ENCODE measurements at places on chromosomes 11 and 22.

DNA sequence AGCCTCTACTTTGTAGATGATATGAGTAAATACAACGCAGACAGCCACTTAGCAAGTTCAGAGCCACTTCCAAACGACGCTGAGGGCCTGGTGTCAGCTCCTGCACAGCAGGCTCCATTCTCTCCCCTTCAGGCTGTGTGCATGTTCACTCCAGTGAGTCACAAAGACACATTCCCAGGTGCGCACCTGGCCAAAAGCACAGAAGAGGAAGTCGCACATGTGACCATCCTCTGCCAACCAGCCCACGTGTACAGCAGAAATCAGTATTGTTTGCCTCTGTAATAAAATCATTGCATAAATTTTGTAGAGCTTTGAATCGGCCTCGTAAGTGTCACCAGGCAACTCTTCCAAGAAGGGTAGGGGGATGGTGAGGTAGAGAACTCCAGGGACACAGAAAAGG lies 19.5 kb upstream of the TPH1 start:
- DNase-seq, result no peak

DNA sequence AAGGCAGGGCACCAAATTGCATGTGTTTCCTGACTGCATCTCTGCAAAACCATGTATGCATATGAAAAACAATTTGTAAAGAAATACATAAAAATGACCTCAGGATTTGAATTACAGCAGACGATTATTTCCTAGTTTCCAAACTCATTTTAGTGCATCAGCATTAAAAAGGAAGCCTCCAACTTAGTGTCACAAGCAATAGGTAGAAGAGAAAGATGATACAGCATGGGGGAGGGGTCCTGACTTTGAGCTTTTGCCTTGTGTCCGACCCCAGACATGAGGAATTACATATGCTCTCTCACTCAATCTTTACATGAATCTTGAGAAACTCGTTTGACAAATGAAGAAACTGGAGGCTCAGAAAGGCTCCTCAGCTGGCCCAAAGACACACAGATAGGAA lies 294.6 kb upstream of the NARS2 start:
- DNase-seq, result no peak

- peak; percentile 68 for DNase-seq
Observed at GRCh38 chr11:131998020-131998419, 627.6 kb downstream of the NTM start.

GRCh38 chr11:126474220-126474619 lies 118.7 kb downstream of the ST3GAL4 start:
- no peak for DNase-seq

DNA sequence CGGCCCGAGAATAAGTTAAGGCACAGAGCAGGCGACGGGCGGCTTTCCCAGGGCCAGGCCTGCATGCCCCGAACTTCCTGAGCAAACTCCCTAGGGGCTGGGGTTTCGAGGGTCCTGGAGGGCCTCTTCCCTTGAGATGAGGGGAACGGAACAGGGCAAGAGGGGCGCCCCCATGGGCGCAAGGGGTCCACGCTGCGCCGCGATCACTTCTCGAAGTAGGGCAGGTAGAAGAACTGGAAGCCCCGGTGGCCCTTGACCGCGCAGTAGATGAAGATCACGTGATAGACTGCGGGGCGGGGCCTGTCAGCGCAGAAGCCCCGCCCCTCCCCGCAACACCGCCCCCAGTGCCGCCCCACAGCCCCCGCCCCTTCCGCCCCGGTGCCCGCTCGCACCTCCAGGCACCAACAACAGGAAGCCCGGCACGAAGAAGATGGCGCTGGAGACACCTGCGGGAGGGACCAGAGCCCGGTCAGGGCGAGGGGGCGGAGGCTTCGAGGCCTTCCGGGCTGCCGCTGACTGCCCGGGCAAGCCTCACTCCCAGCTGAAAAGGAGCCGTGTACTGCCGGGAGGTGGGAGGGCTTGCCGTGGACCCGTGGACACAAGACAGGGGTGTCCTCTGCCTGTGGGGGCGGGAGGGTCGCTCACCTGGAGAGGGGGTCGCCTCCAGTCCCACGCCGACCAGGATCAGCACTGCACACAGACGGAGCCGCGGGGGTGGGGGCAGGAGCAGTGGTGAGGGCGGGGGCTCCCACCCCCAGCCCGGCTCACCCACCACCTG lies 4.5 kb downstream of the TMEM134 start:
- DNase-seq, result peak; percentile 95

DNA sequence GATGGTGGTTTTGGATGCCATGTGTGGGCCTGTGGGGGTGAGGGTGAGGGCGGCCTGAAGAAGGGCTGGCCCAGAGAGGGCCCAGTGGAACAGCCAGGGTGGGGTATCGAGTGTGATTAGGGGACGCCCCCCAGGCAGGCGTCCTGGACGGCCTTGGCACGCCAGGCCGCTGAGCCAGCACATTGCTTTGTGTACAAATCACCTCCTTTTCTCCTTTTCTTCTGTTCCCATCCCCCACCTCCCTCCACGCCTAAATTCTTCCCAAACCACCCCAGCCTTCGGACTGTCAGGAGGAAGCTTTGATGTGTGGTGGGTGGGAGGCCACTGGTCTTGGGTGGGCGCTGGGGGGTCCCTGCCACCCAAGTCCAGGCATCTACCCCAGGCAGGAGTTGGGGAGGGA lies 7.8 kb upstream of the CD248 start:
- no peak for DNase-seq
